ENCODE measurements at places on chromosomes 5 and 9.

GRCh38 chr5:122184676-122185255 lies 55.4 kb downstream of the ZNF474 start:
- no peak for DNase-seq

DNA sequence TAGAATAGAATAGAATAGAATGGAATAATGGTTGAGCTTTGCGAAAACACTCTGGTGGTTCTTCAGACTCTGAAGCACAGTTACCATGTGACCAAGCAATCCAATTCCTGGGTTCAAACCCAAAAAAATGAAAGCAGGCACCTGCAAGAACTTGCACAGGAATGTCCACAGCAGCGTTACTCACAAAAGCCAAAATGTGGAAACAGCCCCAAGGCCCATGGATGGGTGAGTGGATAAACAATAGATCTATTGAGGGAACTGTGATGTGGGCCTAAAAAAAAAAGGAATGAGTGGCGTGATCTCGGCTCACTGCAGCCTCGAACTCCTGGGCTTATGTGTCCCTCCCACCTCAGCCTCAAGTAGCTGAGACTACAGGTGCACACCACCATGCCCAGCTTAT lies 21.4 kb upstream of the TMEM250 start:
- DNase-seq = no peak

DNA sequence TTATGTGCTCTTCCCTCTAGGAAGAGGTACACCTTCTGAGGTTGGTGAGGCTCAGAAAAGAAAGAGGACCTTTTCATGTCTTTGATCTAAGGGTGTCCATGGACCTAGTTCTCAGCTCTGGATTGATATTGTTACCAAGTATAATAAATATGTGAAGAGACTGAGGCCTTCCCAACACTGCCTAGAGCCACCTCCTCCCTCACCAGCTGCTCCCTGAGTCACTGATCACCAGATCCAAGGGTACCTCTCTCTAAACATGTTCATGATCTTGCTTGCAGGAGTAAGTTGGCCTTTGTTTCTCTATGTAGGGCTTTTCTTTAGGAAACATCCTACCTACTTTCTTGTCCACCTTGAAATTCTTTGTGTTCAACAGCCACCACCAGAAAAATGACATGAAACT lies 218.8 kb upstream of the ADRA1B start:
- DNase-seq = no peak

GRCh38 chr9:6219040-6219439 lies 3.4 kb downstream of the IL33 start:
- no peak for DNase-seq

- DNase-seq = peak; percentile 4
Measured at GRCh38 chr5:63401436-63402046, 560.7 kb downstream of the HTR1A start.

- DNase-seq = no peak
Measured at GRCh38 chr5:50738864-50739263, 72.4 kb downstream of the PARP8 start.

DNA sequence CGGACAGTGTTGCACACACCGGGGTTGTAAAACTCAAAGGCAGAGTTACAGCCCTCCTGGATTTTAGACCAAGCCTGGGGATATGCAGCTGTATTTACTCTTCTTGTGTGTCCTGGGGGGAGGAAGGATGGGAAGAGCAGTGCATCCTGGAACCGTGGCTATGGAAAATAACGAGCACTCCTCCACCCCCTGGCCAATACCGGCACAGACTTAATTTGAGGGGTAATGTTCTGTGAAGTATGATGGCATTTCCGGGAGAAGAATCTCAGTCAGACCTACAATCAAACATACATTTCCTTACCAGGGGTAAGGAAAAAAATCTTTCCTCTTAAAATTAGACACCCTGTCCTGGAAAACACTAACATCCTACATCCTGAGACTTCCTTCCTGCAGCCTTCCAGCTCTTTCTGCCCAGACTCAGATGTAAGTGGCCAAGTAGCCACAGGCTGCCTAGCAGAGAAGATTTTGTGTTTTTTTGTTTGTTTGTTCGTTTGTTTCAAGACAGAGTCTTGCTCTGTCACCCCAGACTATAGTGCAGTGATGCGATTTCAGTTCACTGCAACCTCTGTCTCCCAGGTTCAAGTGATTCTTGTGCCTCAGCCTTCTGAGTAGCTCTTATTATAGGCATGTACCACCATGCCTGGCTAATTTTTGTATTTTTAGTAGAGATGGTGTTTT lies 11.0 kb upstream of the ERMP1 start:
- DNase-seq = peak; percentile 86

DNA sequence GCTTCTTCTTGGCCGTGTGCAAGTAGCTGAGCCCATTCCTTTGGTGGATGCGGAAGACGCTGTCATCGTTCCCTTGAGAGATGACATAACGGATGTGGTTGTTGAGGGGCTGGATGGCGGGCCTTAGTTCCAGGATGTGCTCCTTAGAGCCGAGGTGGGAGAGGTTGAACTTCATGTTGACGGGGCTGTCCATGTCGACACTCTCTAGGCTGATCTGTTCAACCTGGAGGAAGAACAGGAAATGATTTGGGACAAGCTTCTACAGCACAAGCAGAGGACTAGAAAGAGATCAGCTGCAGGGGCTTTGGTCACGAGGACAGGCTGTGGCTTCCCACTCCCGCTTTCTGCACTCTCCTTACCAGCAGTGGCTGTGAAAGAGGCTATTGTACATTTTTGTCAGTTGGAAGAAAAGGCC lies 176.0 kb downstream of the SLC12A2 start:
- no peak for DNase-seq

DNA sequence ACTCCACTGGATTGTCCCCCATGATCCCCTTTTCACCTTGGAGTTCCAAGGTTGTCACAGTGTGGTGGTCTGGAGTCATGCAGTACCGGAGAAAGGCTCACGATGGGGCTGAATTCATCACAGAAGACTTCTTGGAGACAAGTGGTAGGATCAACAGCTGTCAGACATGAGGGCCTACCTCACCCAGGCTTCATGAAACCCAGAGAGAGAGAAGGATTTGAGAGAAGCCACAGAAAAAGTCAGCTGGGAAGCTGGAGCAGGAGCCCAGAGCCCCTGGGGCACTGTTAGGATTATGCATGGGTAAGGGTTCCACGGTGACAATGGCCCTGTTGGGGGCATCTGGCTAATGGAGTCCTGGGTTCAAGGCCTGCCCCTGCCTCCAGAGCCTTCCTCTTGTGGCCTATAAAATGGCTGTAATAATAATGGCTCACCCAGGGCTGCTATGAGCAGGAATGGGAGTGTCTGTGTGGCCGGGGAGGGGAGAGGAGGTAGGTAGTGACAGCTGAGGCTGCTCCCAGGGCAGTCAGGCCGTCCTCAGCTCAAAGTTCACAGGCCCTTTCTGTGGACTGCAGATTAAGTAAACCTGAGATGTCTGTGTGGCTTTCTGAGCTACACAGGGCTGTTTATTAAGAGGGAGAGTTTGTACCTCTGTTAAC lies 910 bp downstream of the TRIM14 start:
- DNase-seq = peak; percentile 4

DNA sequence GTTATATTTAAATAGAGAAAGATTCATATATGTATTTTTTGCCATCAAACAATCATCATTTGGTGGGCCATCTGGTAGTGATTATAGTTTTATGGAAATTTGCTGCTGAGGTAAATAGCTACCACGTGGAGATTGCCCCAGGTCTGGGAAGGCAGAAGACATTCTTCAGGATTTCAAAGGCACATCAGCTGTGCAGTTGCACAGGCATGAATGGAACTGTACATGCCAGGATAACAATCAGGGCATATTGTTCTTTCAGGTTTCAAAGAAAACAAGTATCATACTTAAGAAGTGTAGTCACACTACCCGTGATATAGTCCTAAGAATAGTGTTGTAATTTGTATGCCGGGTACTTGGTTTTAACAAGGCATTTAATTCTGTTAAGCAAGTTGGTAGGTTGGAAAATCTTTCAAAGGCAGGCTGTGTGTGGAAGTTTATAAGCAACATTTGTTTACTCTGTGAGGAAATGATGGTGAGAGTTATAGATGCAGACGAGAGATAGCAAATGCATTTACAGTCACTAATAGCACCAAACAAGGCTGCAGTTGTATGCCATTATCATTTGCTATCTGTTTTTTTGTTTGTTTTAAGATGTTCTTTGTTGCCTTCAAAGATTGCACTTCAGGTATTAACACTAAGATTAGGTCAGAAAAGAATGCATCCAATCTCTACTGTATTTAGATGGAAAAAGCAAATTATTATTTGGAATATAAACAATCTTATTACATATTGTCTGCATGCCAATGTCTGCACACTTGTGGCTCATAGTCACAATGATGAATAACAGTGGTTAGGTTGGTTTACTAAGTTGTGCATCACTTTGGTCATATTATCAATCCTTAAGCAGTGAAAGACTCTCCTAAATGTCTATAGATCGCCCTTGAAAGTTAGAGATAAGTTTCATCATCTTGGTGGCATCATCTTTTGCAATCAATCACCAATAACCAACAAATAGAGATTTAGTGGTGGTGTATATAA lies 55.3 kb downstream of the RPS23 start:
- no peak for DNase-seq

DNA sequence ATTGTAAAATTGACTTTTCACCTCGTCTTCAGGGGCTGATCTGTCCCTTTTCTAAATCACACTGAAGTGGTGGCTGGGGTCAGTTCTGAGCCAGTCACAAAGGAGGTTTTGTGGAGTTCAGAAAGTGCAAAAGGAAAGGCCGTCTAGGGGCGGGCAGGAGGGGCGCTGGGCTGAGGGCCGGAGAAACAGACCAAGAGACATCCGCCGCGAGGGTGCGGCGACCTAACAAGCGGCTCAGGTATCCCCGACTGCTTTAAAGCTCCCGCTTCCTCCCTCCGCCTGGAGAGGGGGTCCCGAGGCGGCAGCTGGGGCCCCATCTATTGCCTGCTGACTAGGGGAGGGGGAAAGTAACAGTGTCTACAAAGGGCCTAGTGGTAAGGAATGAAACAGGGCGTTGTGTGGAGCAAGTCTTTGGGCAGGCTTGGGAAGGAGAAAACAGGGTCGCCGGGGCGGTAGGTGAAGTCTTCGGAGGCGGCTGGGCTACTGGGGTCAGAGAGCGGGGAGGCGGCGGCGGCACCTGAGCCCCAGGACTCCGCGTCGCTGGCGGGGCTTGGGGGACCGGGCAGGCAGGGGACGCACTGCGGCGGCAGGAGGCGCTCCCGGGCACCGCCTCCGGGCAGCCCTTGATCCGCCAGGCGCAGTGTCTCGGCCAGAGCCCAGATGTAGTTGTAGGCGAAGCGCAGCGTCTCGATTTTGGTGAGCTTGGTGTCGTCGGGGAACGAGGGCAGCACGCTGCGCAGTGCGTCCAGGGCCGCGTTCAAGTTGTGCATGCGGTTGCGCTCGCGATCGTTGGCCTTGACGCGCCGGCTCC lies 950 bp downstream of the NEUROG1 start:
- no peak for DNase-seq

DNA sequence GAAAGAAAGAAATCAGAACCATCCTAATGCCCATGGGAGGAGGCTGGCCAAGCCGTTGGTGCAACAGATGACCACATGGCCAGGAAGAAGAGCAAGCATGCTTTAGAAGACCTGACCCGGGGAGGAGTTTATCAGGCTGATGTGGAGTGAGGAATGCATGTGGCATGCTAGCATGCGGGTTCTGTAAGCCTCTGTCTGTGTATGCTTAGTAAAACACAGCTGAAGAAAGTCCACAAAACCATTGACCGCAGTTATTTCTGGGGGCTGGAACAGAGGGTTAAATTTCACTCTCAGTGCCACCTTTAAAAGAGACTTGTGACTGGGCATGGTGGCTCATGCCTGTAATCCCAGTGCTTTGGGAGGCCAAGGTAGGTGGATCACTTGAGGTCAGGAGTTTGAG lies 19.1 kb downstream of the GFI1B start:
- DNase-seq = no peak

DNA sequence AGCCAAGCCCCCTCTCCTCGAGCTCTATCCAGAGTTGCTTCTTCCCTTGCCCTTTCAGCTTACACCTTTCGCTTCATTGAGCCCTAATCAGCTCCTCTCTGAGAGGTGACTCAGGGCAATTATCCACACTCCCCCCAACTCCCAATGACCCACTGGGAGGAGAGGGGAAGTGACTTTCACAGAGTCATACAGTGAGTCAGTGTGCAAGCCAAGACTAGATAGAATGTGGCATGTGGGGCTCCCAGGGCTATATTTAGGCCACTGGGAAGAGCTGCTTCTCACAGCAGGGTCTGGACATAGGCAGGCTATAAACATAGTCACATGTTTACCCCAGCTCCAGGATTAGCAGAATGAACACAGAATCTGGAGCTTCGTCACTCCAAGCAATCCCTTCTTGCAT lies 57.4 kb downstream of the NRG2 start:
- DNase-seq = no peak

DNA sequence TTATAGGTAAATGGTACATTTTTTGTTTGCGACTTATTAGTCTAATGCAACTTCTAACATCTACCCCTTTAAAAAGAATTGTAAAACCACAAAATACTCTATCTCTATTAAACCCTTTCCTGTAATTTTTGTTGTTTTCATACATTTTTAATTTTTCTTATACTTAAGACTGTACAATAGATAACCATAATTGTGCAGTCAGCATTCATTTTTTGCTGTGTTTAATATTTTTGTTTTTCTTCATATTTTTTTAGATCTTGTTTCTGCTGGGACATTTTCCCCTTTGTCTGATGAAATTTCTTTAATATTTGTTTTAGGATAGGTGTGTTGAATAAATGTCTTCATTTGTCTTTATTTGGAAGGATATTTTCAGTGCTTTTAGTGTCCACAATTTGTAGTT lies 19.9 kb downstream of the OR1J1 start:
- DNase-seq = no peak

- DNase-seq = no peak
Measured at GRCh38 chr9:16145196-16145950, 592.5 kb downstream of the CCDC171 start.

DNA sequence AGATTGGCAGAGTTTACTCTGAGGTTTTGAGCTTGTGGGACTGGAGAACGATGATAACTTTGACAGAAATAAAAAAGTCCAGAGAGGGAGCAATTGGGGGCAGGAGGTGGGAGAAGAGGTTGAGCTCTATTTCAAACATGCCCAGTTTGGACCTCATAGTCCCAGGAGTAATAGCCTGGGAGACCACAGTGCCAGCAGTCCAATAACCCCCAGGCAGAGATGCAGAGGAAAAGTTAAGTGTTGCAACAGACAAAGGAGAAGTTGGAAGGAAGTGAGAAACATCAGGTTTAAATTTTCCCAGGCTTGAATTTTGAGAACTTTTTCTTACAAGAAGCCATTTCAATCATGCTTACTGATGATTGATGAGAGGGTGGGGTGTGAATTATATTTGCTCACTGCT lies 117.0 kb upstream of the GHR start:
- no peak for DNase-seq

DNA sequence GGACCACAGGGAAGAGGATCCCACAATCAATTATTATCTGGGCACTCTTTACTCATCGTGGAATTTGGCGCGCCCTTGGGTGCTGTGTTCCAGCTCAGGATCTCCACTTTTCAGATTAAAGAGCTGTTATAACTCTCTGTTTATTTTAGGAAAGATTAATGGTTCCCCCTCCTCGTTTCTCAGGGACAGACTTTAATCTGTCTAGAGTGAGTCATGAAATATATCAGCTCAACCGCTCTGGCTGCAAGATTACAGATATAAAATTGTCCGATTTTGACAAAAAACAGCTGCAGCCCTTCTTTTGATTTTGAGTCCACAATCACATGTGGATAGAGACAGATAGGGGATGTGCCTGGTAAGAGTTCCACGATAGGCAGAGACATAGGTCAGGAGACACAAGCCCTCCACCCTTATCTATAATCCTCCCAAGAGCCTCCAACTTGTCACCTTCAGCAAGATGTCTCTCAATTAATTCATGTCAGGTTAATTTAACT lies 77.6 kb upstream of the ANKRD55 start:
- no peak for DNase-seq
